Amniotic stem cell (primary cell): ENCODE measurements at places on chromosomes 3 and 15.

DNA sequence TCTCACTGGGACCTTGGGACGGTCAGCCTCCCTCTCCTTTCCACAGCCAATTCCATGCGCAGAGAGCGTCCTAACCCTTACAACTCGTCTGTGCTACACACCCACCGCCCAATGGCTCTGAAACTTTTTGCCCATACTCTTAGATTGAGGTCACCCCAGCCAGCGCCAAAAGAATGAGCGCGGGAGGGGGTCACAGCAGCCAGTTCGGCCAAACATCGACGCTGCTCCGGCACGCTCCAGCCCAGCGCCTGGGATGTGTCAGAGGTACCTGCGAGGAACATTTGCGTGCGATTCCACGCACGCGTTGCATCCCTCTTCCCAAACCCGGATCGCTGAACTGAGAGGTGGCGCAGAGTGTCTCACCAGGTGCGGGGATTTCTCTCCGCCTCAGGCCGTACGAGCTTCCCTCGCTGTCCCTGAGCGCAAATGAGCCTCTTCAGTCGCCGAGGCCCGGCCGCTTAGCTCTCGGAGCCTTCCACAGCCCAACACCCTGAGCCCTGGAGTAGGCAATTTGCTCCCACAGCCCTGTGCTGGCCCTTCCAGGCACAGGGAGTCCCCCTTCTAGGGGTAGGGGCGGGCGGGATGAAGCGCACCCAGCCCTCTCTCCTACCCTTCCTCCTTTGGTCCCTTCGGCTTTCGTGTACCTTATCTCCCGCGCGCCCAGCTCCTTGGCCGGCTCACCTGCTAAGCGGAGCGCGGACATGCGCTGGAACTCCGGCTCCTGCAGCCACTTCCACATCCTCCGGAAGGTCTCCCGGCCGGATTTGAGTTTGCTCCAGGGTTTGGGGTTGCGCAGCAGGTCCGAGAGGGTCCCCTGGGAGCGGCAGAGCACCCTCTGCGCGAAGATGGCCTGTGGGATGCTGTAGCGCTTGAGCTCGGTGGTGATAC lies 1.8 kb downstream of the ONECUT1 start:
- DNase-seq, result no peak

DNA sequence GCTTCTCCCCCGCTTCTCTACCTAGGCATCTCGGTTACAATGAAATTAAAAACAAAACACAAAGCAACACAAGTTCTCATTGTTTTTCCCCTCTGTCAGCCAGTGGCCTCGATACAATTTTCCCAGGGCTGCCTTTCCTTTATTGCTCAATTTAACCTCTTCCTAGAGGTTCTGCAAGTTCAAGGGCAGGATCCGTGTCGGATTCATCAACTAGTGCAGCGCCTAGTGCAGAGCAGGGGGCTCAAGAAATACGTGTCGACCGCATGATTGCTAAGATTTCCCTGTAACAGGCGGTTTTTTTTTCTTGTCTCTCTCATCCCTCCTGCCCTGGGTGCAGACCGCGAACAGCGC lies 1.4 kb upstream of the BHLHE40 start:
- no peak for DNase-seq

- DNase-seq, result no peak
Measured at GRCh38 chr3:126612479-126613205, 42.3 kb downstream of the TXNRD3 start.

GRCh38 chr3:47022641-47023071 lies 43.2 kb downstream of the NBEAL2 start:
- DNase-seq, result no peak

GRCh38 chr3:277873-278272 lies 81.3 kb downstream of the CHL1 start:
- DNase-seq, result no peak
